ENCODE measurements at places on chromosomes 4 and X.

GRCh38 chr4:119233750-119234149 lies 21.2 kb downstream of the USP53 start:
- no peak for DNase-seq

- DNase-seq = no peak
These were observed 836 bp downstream of the GPM6A start for GRCh38 chr4:175811228-175811627.

- DNase-seq = no peak
These were observed 14.8 kb upstream of the MXD4 start for GRCh38 chr4:2276581-2277325.

DNA sequence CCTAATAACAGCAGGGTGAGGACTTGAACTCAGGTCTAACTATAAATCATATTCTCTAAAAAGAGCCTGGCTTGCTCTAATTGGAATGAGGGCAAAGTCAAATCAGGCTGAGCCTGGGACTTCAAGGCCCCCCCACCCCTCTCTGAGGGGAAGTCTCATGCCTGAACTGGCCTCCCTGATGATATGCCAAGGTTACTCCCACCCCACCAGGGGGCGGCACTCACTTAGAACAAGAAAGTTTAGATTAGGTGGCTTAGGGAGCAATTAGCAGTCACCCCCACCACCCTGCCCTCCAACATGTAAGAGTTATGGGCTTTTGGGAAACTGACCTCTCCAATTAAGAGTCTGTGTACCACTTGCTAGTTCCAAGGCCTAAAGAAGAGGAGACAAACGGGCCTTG lies 2.7 kb downstream of the FOXO4 start:
- DNase-seq = no peak

Data from right forelimb (tissue), 1 donor.